ENCODE measurements at places on chromosomes 7 and 10. TPM values are rescaled to one million over a fixed set of nuclear protein-coding genes. Genes with fewer than 3 reads are reported as not detected.

Gene WASL
- total RNA-seq = 21.2 TPM

Gene PNLIPRP3
- total RNA-seq = not detected

Gene SLC39A12
- not detected for total RNA-seq

Gene BAZ1B
- total RNA-seq = 55.6 TPM

Gene TNRC18
- total RNA-seq = 44.4 TPM

Gene LBX1
- total RNA-seq = not detected

Gene LIPF
- not detected for total RNA-seq

Gene DRGX
- not detected for total RNA-seq

Gene SLC16A9
- 0.07 TPM for total RNA-seq

Gene ENKUR
- total RNA-seq = 0.21 TPM

Gene SSBP1
- total RNA-seq = 291 TPM

Gene ZC3HAV1L
- 7.4 TPM for total RNA-seq

Gene PLEKHA8
- 5.4 TPM for total RNA-seq

Gene CALHM3
- total RNA-seq = 0.20 TPM

Gene GJC3
- total RNA-seq = 0.43 TPM

Gene TMEM72
- not detected for total RNA-seq

Gene NPSR1
- not detected for total RNA-seq

Gene CCDC201
- total RNA-seq = not detected

Gene LRRC18
- total RNA-seq = not detected

Gene SHTN1
- total RNA-seq = 26.1 TPM

Gene ZNF212
- total RNA-seq = 10.7 TPM

Gene INPP5A
- 13.6 TPM for total RNA-seq

Gene CNNM1
- total RNA-seq = 26.2 TPM

Gene LLCFC1
- total RNA-seq = not detected

Gene MYO3A
- total RNA-seq = not detected

Gene GPR26
- not detected for total RNA-seq

Gene C10orf53
- not detected for total RNA-seq

Gene MMD2
- total RNA-seq = not detected

Gene NUDT13
- total RNA-seq = 5.4 TPM

Gene INHBA
- total RNA-seq = 0.11 TPM

Gene CCDC146
- 0.48 TPM for total RNA-seq

Gene SLC37A3
- total RNA-seq = 26.8 TPM

Gene HOXA2
- 0.97 TPM for total RNA-seq

Gene CHPF2
- 50.0 TPM for total RNA-seq

Gene AS3MT
- 4.2 TPM for total RNA-seq

Gene NKX2-3
- 0.07 TPM for total RNA-seq

Gene HTR7
- not detected for total RNA-seq

Gene TMEM178B
- 1.5 TPM for total RNA-seq

Gene AKR1C1
- 590 TPM for total RNA-seq

Gene COL13A1
- total RNA-seq = 0.36 TPM

Gene FFAR4
- 0.30 TPM for total RNA-seq

Gene JAKMIP3
- 1.1 TPM for total RNA-seq

All from A549 treated with GW870086 at 1 μM for 4 hours (cell line).